ENCODE measurements at places on chromosomes 3 and 15. TPM values are rescaled to one million over a fixed set of nuclear protein-coding genes. Genes with fewer than 3 reads are reported as not detected.

The NANOGP8 gene
- not detected for total RNA-seq

The RFTN1 gene
- total RNA-seq: 4.0 TPM

The TMEM44 gene
- total RNA-seq: 12.8 TPM

The GOLGA6D gene
- 0.03 TPM for total RNA-seq
